ENCODE measurements at places on chromosomes 3 and 15. TPM values are rescaled to one million over a fixed set of nuclear protein-coding genes. Genes with fewer than 3 reads are reported as not detected.

Gene DUSP7
- total RNA-seq, result 4.3 TPM

Gene MON1A
- 9.4 TPM for total RNA-seq

DNA sequence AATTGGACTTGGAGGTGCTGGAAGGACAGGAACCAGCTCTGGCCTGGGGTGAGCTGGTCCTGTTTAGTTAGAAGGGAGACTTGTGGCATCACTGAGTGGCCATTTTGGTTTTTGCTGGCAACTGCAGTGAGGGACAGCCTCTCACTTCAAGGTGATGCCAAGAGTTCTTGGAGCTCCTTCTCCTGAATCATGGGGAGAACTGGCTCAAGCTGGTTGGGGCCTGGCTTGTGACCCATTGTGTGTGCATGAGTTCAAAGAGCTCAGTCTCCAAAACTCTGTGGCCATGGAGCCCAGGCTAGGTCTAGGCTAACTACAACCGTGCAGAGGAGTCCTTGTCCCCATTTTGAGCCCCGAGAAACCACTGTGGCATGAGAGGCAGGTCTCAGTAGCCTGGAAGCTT, 60.1 kb upstream of the ZNF148 start:
- no peak for DNase-seq

DNA sequence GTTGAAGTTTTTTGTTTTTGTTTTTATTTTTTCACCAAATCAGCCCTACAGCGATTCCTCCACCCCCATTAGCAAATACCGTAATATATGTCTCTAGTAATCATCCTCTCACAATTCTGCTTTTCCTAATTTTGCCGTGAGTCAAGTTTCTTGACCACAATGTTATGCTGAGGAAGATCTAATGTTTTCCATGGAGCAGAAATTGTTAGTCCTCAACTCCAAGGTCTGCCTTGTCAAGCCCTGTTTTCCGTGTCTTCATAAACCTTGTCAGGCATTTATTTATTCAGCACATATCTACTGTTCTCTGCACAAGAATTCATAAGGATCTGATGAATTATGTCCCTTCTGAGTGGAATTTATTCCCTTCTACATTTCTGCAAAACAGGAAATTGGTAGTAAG, 372.8 kb downstream of the RBMS3 start:
- DNase-seq, result no peak
